ENCODE measurements at places on chromosomes 11 and 22.

- DNase-seq: no peak
Measured at GRCh38 chr11:111795334-111795985, 29.3 kb upstream of the PPP2R1B start.

- DNase-seq: no peak
Measured at GRCh38 chr11:101083335-101083734, 46.3 kb downstream of the PGR start.

GRCh38 chr11:74355626-74356025 lies 42.6 kb downstream of the PGM2L1 start:
- DNase-seq: no peak

GRCh38 chr22:36757668-36758211 lies 18.2 kb downstream of the IFT27 start:
- peak; percentile 61 for DNase-seq

- no peak for DNase-seq
Measured at GRCh38 chr11:129911298-129911697, 15.9 kb upstream of the NFRKB start.

DNA sequence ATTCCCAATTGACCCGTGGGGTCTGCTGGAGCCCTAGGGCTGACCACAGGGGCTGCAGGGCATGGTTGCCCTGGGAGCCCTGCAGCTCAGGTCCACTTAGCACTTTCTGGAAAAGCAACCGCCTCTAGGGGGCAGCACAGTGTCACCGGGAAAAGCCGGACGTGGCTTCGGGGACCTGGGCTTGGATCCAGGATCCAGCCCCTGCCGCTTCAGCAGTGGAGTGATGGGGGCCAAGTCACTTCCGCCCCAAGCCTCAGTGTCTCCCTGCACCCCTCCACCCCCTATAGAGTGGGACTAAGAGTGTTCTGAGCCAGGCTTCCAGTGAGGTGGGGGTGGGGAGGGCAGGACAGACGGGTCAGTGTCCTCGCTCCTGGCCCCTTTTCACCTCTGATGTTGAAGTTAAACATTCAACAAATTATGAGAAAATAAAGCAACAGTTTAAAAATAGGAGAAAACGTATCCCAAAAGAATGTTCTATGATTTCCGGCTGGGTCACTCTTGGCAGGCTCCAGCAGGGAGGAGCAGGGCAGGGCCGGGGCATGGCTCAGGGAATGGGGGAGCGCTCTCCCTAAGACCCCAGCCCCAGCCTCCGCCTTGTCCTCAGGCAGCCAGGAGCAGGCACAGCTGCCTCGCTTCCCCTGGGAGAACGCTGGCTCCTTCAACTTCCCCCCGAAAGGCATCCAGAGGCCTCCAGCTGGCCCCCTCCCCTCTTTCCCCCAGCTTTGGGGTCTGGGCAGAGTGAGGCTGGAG lies 96.5 kb upstream of the FGF3 start:
- DNase-seq: peak; percentile 16

DNA sequence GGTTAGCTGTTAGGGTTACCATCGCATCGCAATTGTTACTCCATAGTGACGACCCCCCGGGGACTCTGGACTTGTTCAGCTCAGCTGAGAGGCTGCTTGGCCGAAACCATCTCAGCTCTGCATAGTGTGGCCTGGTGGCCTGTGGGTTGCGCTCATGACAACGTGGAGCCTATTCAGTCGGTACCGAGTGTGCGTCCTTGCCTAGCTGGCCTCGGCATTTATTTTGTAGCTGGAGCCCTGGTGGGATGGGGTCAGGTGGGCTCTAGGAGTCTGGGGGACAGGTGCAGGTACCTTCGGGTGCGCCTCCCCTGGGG lies 13.5 kb downstream of the LRP5 start:
- DNase-seq: no peak

DNA sequence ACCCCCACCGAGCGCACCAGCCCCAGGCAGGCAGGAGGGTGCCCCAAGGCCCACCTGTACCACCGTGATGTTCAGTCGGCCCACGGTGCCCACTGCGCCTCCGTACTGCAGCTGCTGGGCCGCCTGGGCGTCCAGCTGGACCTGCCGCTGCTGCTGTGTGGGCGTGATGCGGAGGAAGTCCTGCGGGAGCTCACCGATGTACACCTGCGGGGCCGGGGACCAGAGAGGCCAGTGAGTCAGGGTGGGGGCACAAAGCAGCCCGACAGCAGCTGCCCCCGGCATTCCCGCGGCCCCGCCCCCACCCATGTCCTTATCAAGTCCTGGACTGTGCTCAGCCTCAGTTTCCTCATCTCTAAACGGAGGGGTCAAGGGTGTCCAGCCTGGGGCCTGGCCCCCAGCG lies 13.8 kb downstream of the TOLLIP start:
- no peak for DNase-seq

All from stimulated activated CD4-positive, alpha-beta T cell treated with anti-CD3 and anti-CD28 coated beads, Interleukin-15, amount 100 ng/mL, for 1 hour (primary cell).